Peyer's patch (tissue), 4 donors: ENCODE measurements at places on chromosomes 7 and 10. TPM values are rescaled to one million over a fixed set of nuclear protein-coding genes. Genes with fewer than 3 reads are reported as not detected.

The HOXA13 gene
- total RNA-seq, result not detected

The CCNJ gene
- 3.3 TPM for total RNA-seq

The UNCX gene
- total RNA-seq, result not detected

The TM9SF3 gene
- 64.4 TPM for total RNA-seq

The OLAH gene
- not detected for total RNA-seq

The CRHR2 gene
- total RNA-seq, result not detected

The AGR3 gene
- total RNA-seq, result 231 TPM

The WAC gene
- 77.6 TPM for total RNA-seq

The GPER1 gene
- 1.3 TPM for total RNA-seq

The CCL26 gene
- total RNA-seq, result not detected

DNA sequence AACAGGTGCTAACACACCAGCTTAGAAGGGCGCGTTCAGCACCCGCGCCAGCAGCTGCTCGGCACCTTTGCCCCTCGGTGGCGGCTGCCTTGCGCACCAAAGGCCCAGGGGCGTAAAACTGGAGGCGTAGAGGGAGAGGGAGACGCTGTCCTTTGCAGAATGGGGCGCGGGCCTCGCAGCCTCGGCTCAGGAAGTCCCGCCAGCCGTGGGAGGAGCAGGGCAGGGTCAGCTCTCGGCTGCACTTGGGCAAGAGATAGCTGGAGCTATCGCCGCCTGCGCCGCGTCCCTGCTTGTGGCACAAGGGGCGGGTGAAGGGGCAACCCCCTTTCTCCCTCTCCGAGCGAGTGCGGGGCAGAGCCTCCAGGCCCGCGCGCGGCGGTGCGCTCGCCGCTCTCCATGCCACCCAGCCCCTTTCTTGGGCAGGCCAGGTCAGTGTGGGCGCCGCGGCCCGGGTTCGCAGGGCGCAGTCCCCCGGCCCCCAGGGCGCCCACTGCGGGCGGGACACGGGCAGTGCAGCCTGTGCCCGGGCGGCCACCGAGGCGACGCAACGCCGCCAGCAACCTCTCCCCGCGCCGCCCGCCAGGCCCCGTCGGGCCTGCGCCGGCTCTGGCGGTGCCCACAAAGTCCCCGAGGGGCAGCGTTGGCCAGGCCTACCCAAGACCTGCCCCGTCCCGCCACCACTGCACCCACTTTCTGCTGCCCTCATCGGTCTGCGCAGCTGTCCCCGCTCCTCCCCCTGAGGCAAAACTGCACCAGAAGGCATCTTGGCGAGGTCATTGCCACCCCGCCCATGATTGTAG is 4.1 kb downstream of the NEUROD6 start:
- no peak for DNase-seq
- peaks cover 7% of the 10 kb centered on the region for H3K4me1 ChIP-seq
- H3K27ac ChIP-seq, result no peak overlapping the region
- H3K27me3 ChIP-seq, result no peaks in the 10 kb centered on the region
- H3K4me3 ChIP-seq, result peak overlapping the region; percentile 45
- H3K36me3 ChIP-seq, result no peaks in the 10 kb centered on the region

DNA sequence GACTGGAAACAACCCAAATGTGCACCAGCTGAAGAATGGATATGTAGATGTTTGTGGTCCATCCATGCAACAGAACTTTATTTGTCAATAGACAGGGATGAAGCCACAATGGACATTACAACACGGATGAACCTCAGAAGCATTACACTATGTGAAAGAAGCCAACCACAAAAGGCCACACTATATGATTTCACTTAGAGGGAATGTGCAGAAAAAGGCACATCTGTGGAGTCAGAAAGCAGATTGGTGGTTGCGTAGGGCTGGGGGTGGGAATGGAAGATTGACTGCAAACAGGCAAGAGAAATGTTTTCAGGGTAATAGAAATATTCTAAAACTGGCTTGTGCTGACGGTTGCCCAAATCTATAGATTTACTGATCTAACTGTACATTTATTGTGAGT is 34.3 kb upstream of the WASHC2A start:
- H3K4me1 ChIP-seq, result no peaks in the 10 kb centered on the region
- no peaks in the 10 kb centered on the region for H3K36me3 ChIP-seq
- H3K27me3 ChIP-seq, result no peaks in the 10 kb centered on the region
- DNase-seq, result no peak
- H3K4me3 ChIP-seq, result no peak overlapping the region
- no peak overlapping the region for H3K27ac ChIP-seq

DNA sequence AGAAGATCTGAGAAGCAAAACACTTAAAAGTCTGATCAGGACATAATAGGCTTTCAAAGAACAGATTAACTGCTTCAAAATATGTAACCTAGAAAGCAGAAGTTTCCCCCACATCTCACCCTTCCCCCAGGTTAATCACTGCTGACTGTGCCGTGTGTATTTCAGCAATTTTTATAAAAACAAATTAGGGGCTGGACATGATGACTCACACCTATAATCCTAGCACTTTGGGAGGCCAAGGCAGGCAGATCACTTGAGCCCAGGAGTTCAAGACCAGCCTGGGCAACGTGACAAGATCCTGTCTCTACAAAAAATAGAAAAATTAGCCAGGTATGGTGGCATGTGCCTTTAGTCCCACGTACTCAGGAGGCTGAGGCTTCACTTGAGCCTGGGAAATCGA is 67.6 kb upstream of the GATA3 start:
- H3K4me1 ChIP-seq, result no peaks in the 10 kb centered on the region
- no peak for DNase-seq

GRCh38 chr7:155662343-155663043 is 18.0 kb downstream of the RBM33 start:
- H3K27ac ChIP-seq, result no peak overlapping the region
- no peak overlapping the region for H3K4me3 ChIP-seq
- H3K27me3 ChIP-seq, result no peaks in the 10 kb centered on the region
- no peaks in the 10 kb centered on the region for H3K36me3 ChIP-seq
- H3K4me1 ChIP-seq, result peaks cover 8% of the 10 kb centered on the region

GRCh38 chr10:79380125-79380945 is 33.1 kb downstream of the PPIF start:
- H3K4me3 ChIP-seq, result no peak overlapping the region
- peak; percentile 14 for DNase-seq
- no peaks in the 10 kb centered on the region for H3K36me3 ChIP-seq
- no peaks in the 10 kb centered on the region for H3K27me3 ChIP-seq

- H3K4me1 ChIP-seq, result peaks cover 26% of the 10 kb centered on the region
- H3K36me3 ChIP-seq, result no peaks in the 10 kb centered on the region
- no peak overlapping the region for H3K4me3 ChIP-seq
These were observed 59.9 kb downstream of the PWWP2B start for GRCh38 chr10:132456881-132457280.

- no peak for DNase-seq
- no peaks in the 10 kb centered on the region for H3K27me3 ChIP-seq
- H3K27ac ChIP-seq, result no peak overlapping the region
These were observed 58.3 kb downstream of the CDK13 start for GRCh38 chr7:40008223-40008815.

- peak overlapping the region; percentile 55 for H3K4me3 ChIP-seq
- peaks cover 13% of the 10 kb centered on the region for H3K27me3 ChIP-seq
- peak overlapping the region; percentile 64 for H3K27ac ChIP-seq
These were observed 789 bp downstream of the PDGFA start for GRCh38 chr7:518630-519483.

DNA sequence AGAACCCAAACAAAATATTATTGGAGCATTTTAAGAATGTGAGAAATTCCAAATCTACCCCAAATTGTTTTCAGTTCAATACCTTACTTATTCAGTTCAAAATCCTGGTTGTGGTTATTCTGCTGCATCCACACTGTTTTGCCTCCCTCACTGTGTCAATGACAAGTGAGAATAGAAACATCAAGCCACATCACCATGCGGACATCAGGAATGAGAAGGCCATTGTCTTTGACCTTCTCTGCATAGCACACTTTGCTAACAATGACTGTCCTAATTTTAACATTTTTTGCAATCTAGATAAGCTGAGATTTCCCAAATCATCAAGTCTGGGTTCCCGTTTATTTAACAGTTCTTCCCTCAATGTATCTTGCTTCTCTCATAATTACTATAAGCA is 93.7 kb downstream of the ELAPOR2 start:
- no peaks in the 10 kb centered on the region for H3K4me1 ChIP-seq
- no peak for DNase-seq
- no peak overlapping the region for H3K27ac ChIP-seq
- H3K27me3 ChIP-seq, result no peaks in the 10 kb centered on the region

DNA sequence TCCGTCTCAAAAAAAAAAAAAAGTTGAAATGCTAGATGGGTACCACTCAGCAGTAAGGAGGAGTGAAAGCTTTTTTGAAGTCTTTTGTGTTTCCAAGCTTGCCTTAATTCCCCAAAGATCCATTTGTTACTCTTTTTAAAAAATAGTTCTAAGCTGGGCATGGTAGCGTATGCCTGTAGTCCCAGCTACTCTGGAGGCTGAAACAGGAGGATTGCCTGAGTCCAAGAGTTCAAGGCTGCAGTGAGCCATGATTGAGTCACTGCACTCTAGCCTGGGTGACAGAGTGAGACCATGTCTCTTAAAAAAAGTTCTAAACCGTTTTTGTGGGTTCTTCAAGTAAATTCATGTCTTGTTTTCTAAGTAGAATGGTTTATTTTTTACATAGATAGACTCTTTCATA is 5.3 kb downstream of the TBC1D12 start:
- H3K4me3 ChIP-seq, result no peak overlapping the region
- H3K36me3 ChIP-seq, result no peaks in the 10 kb centered on the region
- no peaks in the 10 kb centered on the region for H3K4me1 ChIP-seq
- H3K27me3 ChIP-seq, result no peaks in the 10 kb centered on the region

DNA sequence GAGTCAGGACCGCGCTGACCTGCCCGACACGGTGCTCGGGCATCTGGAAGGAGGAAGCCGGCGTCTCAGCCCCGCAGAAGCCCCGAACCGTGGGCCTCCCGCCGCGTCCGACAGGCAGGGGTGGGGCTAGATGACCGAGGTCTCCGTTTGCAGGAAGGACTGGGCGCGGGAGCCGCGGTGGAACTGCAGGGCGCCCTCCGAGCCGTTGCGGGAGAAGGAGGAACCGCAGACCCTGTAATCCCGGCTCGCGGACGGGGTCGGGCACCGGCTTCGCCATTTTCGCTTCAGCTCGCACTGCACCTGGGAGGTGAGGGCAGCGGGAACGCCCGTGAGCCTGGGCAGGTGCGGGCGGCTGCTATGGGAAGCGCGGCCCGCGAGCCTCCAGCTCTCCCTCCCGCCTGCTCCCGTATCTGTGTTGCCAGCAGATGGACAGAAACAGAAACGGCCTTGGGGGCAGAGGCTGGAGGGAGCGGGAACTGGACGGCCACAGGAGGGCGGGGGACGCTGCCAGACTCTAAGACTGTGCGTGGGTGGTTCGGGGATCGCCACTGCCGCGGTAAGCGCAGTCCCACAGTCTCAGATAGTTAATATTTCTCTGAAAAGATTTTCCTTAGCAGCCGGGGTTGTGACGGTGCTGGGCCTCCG is 114.1 kb downstream of the VIPR2 start:
- no peaks in the 10 kb centered on the region for H3K27me3 ChIP-seq
- no peaks in the 10 kb centered on the region for H3K36me3 ChIP-seq
- DNase-seq, result peak; percentile 59
- H3K27ac ChIP-seq, result peak overlapping the region; percentile 55

DNA sequence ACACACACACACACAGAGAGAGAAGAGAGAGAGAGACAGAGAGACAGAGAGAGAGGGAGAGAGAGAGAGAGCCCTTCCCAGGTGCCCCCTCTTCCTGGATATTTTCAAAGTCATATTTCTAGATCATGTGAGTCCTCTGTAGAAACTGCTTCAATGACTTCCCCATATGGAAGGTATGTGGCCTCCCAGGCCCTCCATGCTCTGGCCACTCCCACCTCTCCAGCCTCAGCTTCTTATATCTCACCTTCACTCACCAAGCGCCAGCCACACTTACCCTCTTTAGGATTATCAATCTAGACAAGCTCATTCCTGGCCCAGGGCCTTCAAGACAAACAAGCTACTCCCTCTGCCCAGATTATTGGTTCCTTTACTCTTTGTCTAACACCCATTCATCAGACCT is 259.7 kb downstream of the MTERF1 start:
- no peak overlapping the region for H3K4me3 ChIP-seq
- no peaks in the 10 kb centered on the region for H3K4me1 ChIP-seq
- no peaks in the 10 kb centered on the region for H3K36me3 ChIP-seq
- no peaks in the 10 kb centered on the region for H3K27me3 ChIP-seq
- no peak for DNase-seq

GRCh38 chr7:129218514-129219062 is 6.2 kb upstream of the AHCYL2 start:
- no peak overlapping the region for H3K4me3 ChIP-seq
- H3K4me1 ChIP-seq, result no peaks in the 10 kb centered on the region
- peak; percentile 80 for DNase-seq
- H3K27me3 ChIP-seq, result no peaks in the 10 kb centered on the region
